ENCODE measurements at places on chromosomes 2 and 18.
A peak's percentile ranks its signal among the peaks of the same experiment; 100 is the strongest.

DNA sequence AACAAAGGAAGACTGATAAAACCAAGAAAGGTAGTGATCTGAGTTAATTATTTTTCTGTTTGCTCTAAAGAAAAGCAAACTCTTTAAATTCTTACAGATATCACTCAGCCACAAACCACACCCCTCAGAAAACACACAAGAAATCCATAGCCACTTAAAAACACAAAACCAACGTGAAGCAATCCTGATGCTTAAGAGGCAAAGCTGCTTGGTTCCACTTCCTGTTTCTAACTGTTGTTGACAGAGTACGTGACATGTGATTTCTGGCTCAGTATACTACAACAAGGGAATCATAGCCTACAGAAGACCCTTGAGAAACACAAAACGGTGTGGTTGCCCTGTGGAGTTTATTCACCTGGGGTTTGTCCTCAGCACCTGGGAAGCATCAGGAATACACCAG is 240.9 kb upstream of the APCDD1 start:
- DNase-seq: no peak

- no peak for DNase-seq
Observed at GRCh38 chr2:224959556-224959955, 82.7 kb downstream of the DOCK10 start.

- no peak for DNase-seq
Observed at GRCh38 chr2:242063850-242064249, 194.3 kb downstream of the RTP5 start.

DNA sequence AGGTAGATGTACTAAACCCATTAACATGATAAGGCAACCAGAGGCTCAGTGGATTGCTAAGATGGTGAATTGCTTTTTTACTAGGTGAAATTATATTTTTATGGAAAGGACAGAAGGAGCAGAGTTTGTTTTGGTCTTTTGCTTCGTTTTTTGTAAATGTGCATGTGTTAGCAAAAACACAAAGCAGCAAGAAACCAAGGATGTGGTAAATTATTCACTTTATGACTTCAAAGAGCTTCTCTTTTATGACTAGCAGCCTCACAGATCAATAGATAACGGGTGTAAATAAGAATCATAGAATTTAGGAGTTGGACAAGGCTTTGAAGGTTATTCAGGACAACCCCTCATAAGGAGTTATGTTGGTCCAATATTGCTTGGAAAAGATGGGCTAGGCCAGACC is 615.0 kb downstream of the DPP10 start:
- DNase-seq: no peak

DNA sequence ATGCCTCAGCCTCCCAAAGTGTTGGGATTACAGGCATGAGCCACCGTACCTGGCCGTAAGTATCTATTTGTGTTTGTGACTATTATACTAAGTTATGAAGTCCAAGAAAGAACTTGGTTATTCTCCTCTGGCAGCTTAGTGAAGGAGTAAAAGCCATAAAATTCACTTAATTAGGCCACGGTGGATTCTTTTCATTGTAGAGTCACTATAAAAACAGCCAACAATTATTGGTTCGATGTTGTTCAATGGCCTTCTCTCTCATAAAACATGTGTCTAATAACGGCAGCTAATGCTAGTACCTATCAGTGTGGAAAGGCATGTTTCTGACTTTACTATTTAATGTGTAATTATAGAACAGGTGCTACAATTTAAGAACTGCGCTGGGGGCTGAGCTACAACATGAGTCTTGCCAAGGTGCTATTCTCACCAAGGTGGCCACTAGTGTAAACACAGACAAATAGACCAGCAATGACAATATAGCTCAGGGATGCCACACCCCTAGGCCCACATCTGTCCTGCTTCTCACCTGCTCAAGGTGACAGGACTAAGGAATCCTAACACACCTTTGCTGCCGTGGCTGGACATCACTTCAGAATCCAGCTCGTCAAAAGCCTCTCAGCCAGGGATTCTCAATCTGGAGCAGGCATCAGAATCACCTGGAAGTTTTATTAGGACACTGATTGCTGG is 17.2 kb downstream of the ATP8B1 start:
- DNase-seq: no peak

DNA sequence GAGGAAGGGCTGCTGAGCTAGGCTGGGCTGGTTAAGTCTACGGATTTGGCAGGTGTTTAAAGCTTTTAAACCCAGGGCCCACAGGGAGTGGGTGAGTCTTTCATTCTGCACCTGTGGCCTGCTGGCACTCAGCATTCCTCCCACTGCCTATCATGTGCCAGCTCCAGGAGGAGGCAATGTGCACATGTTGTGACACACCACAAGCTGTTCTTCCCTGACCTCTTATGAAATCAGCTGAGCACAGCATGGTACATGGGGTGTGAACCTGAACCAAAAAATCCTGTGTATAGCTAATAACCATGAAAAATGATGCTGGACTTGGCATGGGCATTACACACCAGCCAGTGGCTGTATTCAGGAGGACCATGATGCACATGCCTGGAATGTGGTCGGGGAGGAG is 297.9 kb upstream of the MMADHC start:
- no peak for DNase-seq

DNA sequence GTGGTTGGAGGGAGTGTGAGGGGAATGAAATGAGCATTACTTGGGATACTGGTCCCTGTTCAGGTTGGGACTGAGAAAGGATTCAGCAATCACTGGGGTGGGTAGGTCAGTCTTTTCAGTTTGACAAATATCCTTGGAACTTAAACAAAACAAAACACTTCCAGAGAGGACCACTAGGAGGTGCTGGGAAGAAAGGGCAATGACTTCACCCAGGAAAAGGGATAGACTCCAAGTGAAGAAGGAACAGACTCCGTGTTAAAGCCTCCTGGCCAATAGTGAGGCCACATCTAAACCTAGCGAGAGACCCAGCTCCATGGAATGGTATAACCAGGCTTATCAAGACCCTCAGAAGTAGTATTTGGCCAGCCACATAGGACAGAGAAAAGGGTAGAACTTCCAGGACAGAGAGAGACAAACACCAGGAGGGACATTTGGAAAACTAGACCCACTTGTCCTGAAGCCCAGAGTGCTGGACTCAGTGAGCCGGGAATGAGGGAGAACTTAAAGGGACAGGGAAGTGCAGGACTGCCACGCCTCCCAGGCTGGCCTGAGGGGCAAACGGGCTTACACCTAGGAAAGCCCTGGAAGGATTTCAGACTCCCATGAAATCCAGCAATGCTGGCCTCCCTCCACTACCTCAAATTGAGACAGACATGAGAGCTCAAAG is 19.6 kb upstream of the KCNG3 start:
- DNase-seq: no peak

DNA sequence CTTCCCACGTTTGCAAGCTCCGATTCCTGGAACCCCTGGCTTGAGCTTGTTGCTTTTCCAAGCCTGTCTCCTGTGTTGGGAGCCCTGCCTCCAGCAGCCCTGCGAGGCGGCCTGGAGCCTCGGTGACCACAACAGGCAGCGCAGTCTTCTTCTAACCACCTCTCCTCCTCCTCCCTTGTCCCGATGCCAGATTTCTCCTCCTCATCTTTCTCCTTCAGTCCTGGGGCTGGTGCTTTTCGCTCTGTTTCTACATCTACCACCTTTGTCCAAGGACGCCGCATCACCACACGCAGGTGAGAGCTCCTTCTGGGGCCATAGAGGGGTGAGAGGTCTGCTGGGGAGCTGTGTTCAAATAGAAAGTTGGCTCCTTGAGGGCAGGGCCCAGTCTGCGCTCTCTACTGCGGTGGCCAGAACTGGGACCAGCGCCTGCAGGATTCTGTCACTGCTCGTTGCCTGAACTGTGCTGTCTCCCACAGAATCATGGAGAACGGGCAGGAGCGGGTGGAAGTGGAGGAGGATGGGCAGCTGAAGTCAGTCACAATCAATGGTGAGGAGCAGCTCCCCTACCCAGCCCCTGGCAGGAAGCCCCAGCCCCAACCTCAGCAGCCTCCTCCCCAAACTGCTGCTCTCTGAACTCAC is 3.9 kb downstream of the DNAJB2 start:
- no peak for DNase-seq

- no peak for DNase-seq
Observed at GRCh38 chr2:145022666-145023333, 502.9 kb upstream of the ZEB2 start.

GRCh38 chr2:133680343-133681049 is 112.2 kb upstream of the NCKAP5 start:
- no peak for DNase-seq

DNA sequence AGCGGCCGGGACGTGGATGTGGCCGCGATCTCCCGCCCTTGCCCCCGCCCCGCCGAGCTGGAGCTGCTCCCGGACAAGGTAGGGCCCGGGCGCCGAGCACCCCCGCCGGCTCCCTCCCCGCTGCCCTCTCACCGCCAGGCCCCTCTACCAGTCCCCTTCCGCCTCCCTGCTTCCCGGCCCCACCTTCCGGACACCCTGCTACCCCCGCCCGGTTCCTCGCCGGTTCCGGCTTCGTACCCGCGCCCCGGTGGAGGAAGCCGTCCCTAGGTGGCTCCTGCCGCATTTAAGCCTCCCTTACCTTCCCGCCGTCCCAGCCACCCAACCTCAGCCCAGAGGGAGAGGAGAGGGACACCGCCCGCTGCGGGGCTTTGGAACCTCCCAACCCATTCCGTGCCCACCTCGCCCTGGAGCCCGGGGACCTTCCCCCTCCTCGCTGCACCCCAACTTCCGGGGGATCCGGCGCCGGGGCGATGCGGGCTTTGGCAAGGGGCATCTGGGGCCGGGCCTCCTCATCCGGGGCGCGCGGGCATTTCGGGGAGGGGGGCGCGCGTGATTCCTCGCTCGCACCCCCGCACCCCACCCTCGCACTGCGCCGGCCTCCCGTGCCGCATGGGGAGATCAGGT is 475 bp downstream of the B3GNT2 start:
- peak; percentile 35 for DNase-seq

GRCh38 chr2:171939743-171940071 is 17.4 kb downstream of the HAT1 start:
- DNase-seq: no peak

DNA sequence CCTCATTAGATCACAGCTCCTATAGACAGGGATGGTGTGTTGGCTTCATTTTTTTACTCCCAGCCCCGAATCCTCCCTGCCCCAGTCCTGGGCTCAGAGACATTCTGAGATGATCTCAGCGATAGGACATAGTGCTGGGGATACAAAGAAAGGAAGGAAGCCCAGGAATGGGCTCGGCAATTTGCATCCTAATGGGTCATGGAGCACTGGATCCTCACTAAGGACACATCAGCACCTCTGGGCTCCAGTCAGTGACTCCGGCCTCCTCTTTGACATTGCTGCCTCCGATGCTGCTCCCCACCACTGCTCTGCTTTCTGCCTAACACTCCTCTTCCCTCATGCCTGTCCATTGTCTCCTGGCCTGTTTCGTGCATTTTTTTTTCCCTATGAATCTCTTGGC is 489.1 kb downstream of the STK39 start:
- DNase-seq: no peak

DNA sequence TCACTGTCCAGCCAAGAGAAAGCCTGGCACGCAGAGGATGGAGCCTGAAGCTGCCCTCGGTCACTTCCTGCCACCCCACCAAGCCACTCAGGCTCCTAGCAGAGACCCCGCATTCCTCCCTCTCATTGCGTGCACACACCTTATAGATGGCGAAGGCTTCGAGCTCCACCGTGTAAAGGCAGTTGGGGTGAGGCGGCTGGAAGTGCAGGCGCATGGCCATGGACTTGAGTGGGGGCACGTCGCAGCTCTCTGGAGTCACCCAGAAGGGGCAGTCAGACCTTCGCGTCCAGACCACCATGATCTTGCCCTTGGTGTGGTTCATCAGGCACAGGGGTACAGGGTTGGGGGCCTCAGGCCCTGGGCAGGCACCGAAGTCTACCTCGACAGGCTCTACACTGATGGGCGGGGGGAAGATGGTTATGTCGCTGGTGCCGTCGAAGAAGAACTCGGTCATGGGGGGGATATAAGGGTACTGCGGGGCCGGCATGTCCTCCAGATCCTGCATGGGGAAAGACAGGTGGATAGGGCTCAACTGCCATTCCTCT is 13.7 kb downstream of the CFAP65 start:
- no peak for DNase-seq

GRCh38 chr2:242011167-242011513 is 141.6 kb downstream of the RTP5 start:
- no peak for DNase-seq
